Inflammatory macrophage treated with lipopolysaccharide for 4 hours (primary cell): ENCODE measurements at places on chromosomes 11 and 22.

- DNase-seq = peak; percentile 69
Observed at GRCh38 chr11:35288817-35289541, 130.4 kb downstream of the SLC1A2 start.

GRCh38 chr11:75275581-75275980 is 35.0 kb downstream of the TPBGL start:
- DNase-seq = peak; percentile 35

GRCh38 chr11:36349351-36350136 is 53.5 kb downstream of the PRR5L start:
- DNase-seq = no peak

GRCh38 chr22:30648825-30649224 is 13.2 kb downstream of the SLC35E4 start:
- DNase-seq = no peak

GRCh38 chr11:12801976-12802375 is 127.8 kb downstream of the TEAD1 start:
- no peak for DNase-seq

DNA sequence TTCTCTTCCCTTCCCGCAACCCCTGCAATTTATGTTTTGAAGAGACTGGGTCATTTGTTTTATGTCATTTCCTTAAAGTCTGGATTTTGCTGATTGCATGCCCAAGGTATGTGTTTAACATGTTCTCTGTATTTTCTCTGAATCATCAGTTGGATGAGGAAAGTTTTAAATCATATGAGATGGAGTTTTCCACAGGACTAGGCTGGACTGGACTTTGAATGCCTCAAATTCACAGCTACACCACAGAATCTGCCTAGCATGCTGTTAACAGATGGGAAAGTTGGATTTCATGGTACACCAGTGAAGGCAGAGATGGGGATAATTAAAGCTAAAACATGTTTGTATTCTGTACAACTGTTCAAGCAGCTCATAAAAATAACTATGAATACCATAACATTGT is 62.6 kb downstream of the CWC15 start:
- DNase-seq = no peak

DNA sequence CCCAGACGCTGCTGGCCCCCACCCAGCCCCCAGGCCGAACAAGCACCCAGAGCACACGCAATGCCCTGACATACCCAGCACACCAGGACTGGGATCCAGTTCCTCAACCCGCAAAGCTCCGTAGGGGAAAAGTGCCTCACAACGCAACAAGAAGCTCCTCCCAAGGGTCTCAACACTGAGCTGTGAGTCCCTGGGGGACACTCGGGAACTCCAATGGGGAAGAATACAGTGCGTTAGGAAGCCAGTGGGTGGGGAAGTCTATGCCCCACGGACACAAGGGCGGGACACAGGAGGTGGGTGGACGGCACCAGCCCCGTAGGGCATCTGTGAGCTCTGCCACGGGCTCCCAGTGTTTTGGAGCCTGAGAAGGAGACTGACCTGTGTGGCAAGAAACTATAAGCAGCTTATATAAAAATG is 1.6 kb downstream of the DEAF1 start:
- DNase-seq = peak; percentile 14

DNA sequence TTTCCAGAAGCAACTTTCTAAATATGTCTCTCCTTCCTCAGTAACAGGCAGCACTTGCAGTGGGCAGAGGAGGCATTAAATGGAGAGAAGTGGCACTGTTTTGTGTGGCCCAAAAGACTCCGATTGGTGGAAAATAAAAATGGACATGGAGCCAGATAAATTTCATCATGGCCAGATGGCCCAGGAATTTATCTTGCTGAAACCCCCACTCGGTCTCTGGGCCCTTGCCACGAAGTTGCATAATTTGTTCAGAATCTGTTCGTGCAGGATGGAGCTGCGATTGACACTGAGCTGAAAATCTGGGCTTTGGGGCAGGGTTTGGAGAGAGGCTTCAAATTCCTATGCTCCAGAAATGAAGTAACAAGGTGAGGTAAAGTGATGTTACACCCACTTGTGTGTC is 65.5 kb downstream of the C11orf91 start:
- no peak for DNase-seq
